Caudate nucleus (tissue), 63 donors: ENCODE measurements at places on chromosomes 7 and 10.

DNA sequence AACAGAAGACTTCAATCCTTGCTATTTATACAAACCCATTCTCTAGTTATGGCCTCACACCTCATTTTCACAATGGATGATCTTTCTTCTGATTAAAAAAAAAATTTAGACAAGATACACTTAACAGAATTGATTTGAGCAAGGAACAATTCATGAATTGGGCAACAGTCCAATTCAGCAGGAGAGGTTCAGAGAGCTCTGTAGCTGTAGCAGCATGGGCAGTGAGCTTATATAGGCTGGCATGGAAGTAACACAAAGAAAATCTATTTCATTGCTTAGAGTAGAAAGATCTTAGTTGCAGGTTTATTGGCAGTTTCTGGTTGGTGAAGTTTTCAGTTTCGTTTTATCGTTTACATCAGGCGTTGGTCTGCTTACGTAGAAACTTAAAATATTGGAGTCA is 23.0 kb upstream of the LRGUK start:
- no peak for DNase-seq

GRCh38 chr10:109203646-109204353 is 719.5 kb downstream of the XPNPEP1 start:
- no peak for DNase-seq

DNA sequence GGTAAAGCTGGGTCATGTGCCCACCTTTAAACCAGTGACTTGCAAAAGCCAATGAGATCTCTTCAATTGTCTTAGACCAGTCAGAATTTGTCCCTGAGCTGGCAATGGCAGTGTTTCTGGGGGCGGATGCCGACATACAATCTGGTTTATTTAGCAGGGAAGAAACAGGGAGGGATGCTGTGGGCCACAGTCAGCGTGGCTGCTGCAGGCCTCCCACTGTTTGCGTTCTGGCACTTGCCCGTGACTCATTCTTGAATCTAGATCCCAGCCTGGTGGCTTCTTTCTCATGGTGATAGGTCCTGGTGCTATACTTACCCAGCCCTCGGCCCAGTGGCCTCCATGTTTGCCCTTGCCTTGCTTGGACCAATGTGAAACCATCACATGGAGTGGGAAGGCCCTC is 3.1 kb upstream of the CPA1 start:
- no peak for DNase-seq

DNA sequence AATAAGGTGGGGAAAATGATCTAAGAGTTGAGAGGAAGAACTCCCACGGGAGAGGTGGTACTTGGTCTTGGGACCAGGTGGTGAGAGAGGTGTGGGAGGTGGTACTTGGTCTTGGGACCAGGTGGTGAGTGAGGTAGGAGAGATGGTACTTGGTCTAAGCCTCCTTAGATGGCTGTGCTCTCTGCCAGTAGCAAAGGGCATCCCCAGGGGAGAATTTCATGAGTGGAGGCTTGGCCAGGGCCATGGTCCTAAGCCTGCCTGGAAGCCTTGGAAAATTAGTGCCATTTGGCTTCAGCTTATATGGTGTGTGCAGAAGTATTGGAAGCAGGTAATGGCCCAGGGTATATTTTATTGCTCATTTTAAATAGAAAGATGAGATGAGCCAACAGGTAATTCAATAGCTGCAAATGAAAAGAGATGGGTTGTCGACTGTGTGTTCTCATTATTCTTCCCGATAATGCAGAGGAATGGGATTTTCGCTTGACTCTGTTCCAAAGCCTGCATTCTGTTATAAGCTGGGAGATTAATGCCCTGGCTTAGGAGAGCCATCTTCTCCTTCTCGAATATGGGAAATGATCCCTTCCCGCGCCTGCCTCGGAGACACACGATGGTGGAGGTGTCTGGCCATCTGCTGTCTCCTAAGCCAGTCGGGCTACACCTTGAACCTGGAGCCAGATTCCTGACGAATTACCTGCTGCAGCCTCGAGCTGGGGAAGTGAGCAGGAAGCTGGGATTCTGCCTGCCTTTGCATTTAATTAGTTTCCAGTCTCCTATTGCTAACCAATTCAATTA is 287.8 kb downstream of the GALNT17 start:
- no peak for DNase-seq

GRCh38 chr7:571718-572415 is 52.2 kb upstream of the PDGFA start:
- no peak for DNase-seq

DNA sequence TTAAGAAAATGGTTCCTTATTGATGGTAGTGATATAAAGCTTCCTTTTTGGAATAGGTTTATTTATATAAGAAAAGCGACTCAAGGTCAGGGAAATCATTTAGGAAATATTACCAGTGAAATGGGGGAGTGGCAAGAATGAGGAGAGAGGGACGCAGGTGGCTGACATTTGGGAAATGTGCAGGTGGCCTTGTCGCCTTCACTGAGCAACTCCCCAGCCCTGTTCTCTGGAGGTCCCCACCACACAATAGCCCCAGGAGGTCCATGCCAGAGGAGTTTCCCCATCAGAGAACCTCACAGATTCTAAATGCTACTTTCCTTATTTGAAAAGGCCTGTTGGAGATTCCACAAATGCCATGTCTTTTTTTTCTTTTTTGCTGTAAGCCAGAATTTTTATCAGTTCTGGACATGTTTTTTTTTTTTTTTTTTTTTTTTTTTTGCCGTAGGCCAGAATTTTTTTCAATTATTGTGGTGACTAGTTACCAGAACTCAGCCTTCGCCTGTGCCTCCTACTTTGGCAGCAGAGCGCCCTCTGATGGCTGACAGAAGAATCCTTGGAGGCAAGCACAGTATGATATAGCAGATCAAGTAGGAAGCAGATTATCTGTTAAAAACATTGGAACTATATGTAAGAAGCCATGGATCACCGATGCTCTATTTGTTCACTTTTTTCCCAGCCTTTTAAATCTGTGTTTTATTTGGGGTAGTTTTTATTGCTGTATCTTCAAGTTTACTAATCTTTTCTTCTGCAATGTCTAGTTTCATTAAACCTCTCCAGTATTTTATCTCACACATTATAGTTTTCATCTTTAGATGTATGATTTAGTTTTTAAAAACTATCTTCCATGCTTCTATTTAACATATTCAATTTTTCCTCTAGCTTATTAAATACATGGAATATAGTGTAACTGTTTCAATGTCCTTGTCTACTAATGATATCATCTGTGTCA is 18.6 kb downstream of the OPALIN start:
- DNase-seq = peak; percentile 39

- no peak for DNase-seq
These were observed 173.1 kb downstream of the ADRA2A start for GRCh38 chr10:111249925-111250324.
